OCI-LY7 (cell line): ENCODE measurements at places on chromosomes 11 and 22. TPM values are rescaled to one million over a fixed set of nuclear protein-coding genes. Genes with fewer than 3 reads are reported as not detected.
A peak's percentile ranks its signal among the peaks of the same experiment; 100 is the strongest.

GRCh38 chr11:83493917-83494316, 207.8 kb upstream of the CCDC90B start:
- no peak for DNase-seq

APOL5 gene
- 0.67 and 1.2 TPM in 2 replicates for total RNA-seq

GRCh38 chr11:13718394-13718793, 49.9 kb downstream of the FAR1 start:
- no peak for DNase-seq

DNA sequence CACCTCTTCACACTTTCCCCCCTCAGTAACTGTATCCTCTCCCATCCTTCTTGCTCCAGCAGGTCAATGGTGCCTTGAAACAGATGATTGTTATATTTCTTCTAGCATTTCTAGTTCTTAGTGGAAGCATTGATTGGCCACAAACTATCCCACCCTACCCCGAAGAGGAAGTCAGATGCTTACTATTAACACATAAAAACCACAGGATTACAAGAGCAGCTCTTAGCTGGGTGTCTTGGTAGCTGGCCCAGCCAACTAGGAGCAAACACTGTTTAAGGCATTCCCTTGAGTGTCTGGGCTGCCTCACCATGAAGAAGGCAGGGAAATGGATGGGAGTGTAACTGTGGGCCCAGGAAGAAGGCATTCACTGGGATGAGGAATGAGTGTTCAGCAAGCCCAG, 176.6 kb downstream of the GRIK4 start:
- no peak for DNase-seq

DNA sequence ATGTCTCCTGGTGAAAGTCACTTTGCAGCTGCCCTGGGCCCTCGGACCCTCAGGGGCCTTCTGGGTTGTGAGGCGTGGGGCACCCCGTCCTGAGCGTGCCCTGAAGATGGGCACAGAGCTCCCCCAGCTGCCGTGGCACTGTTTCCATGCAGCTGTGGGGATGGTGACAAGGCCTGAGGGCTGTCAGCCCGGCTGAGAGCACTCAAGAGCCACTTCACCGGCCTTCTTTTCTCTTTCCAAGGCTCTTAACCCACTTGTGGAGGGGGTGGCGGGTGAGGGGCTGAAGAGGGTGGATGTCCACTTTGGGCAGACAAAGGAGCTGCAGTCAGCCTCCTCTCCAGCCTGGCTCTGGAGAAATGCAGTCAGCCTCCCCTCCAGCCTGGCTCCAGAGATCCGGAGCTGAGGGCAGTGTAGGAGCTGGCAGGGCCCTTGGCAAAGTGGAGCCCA, 239.5 kb downstream of the ST3GAL4 start:
- DNase-seq: no peak

GRCh38 chr11:2318707-2319106, 16.9 kb downstream of the TSPAN32 start:
- DNase-seq: no peak

GRCh38 chr11:79287952-79288351, 152.9 kb downstream of the TENM4 start:
- DNase-seq: no peak

- no peak for DNase-seq
These were observed 180.6 kb downstream of the ADAMTS15 start for GRCh38 chr11:130629039-130629438.

UNC93B1 gene
- 49.7 and 52.1 TPM in 2 replicates for total RNA-seq

DNA sequence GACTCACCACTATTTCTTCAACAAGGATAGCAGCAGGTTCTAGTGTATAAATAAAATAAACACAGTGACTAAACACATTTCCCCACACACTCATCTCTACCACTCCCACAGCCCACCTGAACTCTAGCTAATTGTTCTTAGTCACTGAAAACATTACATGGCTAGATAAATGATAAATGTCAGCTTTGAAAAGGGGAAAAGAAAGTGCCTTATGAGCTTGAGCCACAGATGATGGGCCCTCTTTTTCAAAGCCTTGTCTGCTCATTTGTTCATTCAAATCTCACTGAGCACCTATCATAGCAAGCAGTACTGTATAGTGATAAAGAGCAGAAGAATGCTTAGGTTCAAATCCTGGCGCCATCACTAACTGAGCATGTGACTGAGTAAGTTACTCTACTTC, 58.3 kb downstream of the SIK3 start:
- DNase-seq: peak; percentile 18

DNA sequence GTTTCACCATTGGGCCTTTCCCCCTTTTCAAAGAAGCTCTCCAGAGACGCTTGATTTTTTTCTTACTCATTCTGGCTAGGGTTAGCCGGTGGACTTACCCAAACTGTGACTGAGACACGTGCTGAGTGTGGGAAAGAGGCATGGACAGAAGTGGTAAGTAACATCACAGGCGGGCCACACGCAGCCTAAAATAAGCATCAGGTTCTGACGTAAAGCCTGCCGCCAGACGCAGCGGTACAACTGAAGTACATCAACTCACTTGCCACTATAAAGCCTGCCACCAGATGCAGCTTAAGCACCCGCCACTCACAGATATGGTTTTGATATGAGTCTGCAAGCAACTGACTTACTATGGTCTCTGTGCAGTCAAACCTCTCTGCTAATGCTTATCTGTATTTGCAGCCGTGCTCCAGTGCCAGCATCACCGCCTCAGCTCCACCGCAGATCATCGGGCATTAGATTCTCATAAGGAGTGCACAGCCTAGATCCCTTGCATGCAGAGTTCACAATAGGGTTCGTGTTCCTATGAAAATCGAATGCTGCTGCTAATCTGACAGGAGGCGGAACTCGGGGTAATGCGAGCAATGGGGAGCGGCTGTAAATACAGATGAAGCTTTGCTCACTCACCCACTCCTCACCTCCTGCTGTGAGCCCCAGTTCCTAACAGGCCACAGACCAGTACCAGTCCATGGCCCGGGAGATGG, 58.8 kb downstream of the PHF21B start:
- no peak for DNase-seq

DNA sequence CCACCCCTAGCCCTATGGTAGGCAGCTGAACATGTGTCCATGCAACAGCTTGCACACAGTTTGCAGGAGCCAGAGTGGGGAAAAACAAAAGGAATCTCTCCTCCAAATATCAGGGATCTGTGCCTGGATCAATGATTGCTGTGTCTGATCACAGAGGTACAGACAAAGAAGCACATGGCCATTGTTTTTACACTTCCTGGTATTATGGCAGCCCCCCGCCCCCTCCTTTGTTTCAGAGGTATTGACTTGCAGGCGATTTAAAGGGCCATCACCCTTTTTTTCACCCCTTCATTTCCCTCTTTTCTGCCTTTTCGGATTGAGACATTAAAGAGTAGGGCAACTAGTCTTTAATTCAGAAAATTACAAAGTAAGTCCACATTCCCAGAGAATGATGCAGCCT, 453.0 kb upstream of the LUZP2 start:
- DNase-seq: no peak

GRCh38 chr11:134730101-134730500, 318.1 kb upstream of the B3GAT1 start:
- DNase-seq: no peak

PATE2 gene
- total RNA-seq: 1.1 and 1.4 TPM in 2 replicates

DNA sequence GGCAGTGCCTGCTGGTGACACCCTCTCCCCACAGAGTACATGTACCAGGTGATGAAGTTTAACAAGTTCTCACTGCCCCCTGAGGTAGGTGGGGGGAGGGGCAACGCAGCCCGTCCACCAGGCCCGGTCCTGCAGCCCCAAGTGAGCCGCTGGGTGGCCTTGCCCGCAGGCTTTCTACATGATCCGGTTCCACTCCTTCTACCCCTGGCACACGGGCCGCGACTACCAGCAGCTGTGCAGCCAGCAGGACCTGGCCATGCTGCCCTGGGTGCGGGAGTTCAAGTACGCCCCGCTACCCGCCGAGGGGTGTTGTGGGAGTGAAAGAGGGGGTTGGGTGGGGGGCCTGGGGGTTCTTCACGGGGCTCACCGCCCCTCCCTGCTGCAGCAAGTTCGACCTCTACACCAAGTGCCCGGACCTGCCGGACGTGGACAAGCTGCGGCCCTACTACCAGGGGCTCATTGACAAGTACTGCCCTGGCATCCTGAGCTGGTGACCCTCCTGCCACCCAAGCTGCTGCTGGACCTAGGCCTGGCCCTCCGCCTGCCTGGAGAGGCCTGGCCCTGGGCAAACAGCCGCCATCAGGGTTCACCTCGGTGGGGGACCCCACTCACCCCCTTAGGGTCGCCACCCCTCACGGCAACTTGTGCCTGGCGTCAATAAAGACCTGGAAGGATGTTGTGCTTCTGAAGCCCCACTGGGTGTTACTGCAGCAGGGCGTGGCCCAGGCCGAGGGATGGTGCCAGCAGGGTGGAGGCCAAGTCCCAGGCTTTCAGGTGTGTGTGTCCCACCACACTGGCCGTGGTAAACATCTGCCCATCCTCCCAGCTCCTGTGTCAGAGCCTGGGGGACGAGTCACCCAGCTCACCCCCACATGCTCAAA, 2.9 kb downstream of the MIOX start:
- no peak for DNase-seq

LIF gene
- not detected in 2 replicates for total RNA-seq

MRPL17 gene
- 43.0 and 44.0 TPM in 2 replicates for total RNA-seq

- no peak for DNase-seq
These were observed 27.9 kb downstream of the GUCY1A2 start for GRCh38 chr11:106990331-106990730.

- DNase-seq: no peak
These were observed 284.0 kb downstream of the MN1 start for GRCh38 chr22:27517361-27518155.

DNA sequence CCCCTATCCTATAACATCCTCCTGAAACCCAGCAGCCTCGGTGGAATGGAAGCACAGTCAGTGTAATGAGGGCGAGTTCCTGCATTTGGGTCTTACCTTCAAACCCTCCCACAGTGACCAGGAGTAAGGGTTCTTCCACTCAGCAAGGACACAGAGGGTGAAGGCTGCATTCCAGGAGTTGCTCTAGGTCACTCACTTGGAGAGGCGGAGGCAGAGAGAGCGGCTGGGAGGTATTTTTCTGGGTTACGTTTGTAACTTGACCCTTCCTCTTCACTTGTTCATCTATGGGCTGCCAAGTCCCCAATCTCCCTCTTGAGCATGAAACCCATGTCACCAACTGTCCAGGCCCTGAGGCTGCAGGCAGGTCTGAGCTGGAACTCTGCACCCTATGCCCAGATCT, 36.8 kb upstream of the SHISAL1 start:
- DNase-seq: no peak

DNA sequence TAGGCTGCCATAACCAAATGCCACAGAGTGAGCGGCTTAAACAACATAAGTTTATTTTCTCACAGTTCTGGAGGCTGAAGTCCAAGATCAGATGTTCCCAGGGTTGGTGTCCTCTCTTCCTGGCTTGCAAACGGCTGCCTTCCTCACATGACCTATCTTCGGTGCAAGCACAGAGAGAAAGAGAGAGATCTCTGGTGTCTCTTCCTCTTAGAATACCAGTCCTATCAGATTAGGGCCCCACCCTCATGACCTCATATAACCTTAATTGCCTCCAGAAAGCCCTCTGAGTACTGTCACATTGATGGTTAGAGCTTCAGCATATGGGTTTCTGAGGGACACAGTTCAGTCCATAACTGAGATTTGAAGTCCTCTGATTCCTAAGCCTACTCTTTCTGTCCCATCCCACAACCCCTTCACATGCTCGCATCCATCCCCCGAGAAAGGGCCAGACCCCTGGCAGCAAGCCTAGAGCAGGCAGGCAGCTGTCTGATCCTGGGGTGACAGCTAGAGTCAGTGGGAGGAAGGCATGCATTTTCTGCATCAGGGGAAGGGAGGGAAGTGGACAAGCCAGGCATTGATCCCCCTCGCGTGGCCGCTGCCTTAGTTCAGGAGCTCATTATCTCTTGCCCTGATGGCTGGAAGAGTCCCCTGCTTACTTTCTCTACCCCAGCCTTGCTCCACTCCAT, 114.1 kb downstream of the FAR1 start:
- no peak for DNase-seq

DNA sequence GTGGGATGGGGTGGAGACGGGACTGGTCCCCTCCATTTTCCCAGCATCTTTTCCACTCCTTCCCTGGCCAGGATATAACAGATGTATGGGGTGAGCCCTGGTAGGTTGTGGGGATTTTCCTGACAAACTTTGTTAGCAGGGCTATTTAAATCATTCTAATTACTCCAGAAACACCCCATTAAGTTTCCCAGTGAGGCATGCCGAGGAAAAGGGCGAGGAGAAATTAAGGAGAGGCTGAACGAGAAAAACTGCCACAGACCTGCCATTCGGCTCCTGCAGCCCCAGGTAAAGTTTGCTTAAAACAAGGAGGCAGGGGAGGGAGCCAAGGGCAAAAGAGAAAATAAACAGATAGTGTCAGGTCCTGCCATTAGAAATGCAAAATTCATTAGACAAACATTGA, 428.2 kb downstream of the BUD13 start:
- no peak for DNase-seq

- no peak for DNase-seq
These were observed 68.5 kb downstream of the PIWIL3 start for GRCh38 chr22:24706054-24706453.

- no peak for DNase-seq
These were observed 265.7 kb downstream of the BRD1 start for GRCh38 chr22:49561976-49562375.

FAM227A gene
- 0.57 and 0.72 TPM in 2 replicates for total RNA-seq

DNA sequence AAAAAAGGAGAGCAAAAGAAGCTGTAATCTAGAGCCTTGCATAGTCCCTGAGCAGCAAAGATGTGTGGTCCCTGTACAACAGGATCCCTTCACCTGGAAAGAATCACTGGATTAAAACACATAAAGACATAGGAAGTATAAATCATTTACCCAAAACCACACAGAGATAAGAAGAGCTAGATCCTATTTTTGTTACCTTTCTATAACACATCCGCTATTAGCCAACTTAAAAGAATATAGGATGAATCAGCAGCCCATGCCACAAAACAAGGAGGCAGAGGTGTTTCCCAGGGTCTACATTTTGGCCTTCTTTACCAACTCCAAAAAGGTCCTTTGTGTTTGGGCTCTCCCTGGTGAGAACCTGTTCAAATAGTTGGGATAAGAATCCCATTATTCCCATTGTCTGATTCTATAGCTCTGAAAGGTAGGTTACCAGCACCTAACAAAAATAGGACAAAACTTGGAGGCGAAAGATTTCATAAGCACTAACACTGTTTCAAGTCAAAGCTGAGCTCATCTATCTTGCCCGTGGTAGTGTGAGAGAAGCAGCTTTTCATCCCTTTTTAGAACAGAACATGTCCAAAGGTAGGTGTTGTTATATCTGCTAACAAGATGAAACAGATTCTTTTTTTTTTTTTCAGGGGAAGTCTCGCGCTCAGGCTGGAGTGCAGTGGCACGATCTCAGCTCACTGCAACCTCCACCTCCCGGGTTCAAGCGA, 26.8 kb downstream of the PAK1 start:
- no peak for DNase-seq

OR5AK2 gene
- total RNA-seq: not detected in 2 replicates

GRCh38 chr22:41664490-41664889, 24.2 kb downstream of the SNU13 start:
- DNase-seq: no peak

ASRGL1 gene
- total RNA-seq: 7.9 and 10.2 TPM in 2 replicates

GRCh38 chr11:95586155-95586554, 203.4 kb downstream of the FAM76B start:
- no peak for DNase-seq
